Ovary (tissue), 10 donors: ENCODE measurements at places on chromosomes 5 and 9. TPM values are rescaled to one million over a fixed set of nuclear protein-coding genes. Genes with fewer than 3 reads are reported as not detected.

GRCh38 chr9:119009249-119009648, 360.0 kb downstream of the BRINP1 start:
- DNase-seq = no peak

- no peak for DNase-seq
These were observed 100.8 kb downstream of the CTNND2 start for GRCh38 chr5:11803436-11803835.

- DNase-seq = no peak
These were observed 255.1 kb downstream of the MAST4 start for GRCh38 chr5:66851306-66851705.

- no peak for DNase-seq
These were observed 121.2 kb downstream of the RAPGEF6 start for GRCh38 chr5:131513780-131514179.

DNA sequence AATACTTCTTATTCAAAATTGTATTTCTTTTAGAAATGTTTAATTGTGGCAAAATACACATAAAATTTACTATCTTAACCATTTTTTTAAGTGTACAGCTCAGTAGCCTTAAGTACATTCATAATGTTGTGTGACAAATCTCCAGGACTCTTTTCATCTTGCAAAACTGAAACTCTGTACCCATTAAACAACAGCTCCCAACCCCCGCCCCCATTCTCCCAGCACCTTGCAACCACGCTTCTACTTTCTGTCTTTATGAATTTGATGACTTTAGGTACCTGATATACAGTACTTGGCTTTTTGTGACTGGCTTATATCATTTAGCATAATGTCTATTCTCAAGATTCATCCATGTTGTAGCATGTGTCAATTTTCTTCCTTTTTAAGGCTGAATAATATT, 2.8 kb upstream of the IL5 start:
- no peak for DNase-seq

DNA sequence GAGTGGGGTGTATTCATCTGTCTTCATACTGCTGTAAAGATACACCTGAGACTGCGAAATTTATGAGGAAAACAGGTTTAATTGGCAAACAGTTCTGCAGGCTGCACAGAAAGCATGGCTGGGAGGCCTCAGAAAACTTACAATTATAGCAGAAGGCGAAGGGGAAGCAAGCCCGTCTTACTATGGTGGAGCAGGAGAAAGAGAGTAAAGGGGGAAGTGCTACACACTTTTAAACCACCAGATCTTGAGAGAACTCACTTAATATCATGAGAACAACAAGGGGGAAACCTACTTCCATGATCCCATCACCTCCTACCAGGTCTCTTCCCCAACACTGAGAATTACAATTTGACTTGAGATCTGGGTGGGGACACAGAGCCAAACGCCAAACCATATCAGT, 12.5 kb upstream of the NREP start:
- no peak for DNase-seq

- DNase-seq = no peak
These were observed 143.0 kb upstream of the ZNF608 start for GRCh38 chr5:124889486-124889825.

GRCh38 chr9:87502391-87503221, 4.9 kb downstream of the DAPK1 start:
- DNase-seq = no peak

DNA sequence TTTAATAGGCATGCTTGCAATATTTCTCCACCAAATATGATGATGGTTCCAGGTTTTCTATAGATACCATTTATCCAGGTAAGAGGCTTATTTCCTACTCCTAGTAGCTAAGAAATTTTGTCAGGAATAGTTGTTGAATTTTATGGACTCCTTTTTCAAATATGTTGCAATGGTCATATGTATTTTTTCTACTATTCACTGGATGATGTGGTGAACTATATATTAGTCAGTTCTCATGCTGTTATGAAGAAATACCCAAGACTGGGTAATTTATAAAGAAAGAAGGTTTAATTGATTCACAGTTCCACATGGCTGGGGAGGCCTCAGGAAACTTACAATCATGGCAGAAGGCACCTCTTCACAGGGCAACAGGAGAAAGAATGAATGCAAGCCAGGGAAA, 141.1 kb upstream of the NR3C1 start:
- DNase-seq = no peak

- DNase-seq = no peak
These were observed 362.6 kb downstream of the PTPRD start for GRCh38 chr9:10250219-10250618.

DNA sequence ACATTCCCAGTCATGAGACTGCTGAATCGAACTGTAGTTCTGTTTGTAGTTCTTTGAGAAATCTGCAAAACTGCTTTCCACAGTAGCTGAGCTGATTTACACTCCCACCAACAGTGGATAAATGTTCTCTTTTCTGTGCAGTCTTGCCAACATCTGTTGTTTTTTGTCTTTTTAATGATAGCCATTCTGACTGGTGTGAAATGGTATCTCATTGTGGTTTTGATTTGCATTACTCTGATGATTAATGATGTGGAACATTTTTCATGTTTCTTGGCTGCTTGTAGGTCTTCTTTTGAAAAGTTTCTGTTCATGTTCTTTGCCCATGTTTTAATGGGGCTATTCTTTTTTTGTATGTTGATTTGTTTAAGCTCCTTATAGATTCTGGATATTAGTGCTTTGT, 187.3 kb upstream of the TLE4 start:
- no peak for DNase-seq

DNA sequence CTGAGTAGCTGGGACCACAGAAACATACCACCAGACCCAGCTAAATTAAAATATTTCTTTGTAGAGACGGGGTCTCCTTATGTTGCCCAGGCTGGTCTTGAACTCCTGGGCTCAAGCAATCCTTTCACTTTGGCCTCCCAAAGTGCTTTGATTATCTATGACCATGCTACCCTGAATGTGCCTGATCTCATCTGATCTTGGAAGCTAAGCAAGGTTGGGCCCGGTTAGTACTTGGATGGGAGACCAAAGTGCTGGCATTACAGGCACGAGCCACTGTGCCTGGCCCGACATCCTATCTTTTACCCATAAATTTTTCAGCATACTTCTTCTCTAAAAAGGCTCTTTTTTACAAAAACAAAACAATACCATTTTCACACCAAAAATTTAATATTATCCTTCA, 137.0 kb upstream of the LRRTM2 start:
- no peak for DNase-seq

DNA sequence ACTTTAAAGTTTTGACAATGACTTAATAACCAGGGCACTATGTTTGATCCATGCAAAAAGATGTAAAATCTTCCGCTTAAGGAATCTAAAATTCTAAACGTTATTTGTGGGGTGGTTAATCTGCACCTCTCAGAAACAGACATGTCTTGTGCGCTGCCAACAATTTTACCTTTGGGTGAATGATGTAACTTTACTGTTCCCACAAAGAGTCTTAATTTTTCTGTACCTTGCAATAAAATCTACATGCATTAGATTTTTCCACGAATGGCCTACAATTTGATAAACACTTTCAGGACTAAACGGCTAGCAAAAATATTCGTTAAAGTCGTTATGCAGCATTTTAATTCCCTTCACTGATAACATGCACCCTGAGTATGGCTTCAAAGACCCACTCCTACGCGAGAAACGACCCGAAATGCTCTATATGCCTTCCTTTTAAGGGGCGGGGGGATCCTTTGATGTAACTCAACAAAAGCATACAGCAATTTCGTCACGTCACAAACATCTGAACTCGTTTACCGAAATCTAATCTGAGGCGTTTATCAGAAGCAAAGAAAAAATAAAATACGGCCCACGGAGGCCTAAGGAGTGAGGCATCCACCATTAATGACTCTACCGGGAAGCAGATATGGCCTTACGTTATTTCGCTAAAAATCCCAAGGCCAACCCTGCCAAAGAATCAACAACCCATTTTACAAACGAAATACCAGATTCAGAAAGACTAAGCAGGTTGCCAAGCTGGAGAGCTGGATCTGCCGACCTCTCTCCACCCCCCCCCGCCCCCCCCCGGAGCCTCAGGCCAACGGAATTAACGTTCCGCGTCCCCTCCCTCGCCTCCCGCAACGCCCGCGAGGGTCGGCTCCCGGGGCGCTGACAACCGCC, 621 bp downstream of the AK6 start:
- DNase-seq = no peak

TUSC1 gene
- 12.0 TPM for polyA plus RNA-seq

- DNase-seq = no peak
These were observed 23.6 kb upstream of the TEK start for GRCh38 chr9:27085456-27085855.

LCN15 gene
- polyA plus RNA-seq = not detected

GARIN3 gene
- not detected for polyA plus RNA-seq

CFAP90 gene
- polyA plus RNA-seq = 0.67 TPM

- DNase-seq = no peak
These were observed 8.2 kb downstream of the GNE start for GRCh38 chr9:36250079-36250478.

CAPSL gene
- polyA plus RNA-seq = not detected

GRCh38 chr9:114342755-114343440, 13.2 kb downstream of the ORM2 start:
- DNase-seq = no peak

DNA sequence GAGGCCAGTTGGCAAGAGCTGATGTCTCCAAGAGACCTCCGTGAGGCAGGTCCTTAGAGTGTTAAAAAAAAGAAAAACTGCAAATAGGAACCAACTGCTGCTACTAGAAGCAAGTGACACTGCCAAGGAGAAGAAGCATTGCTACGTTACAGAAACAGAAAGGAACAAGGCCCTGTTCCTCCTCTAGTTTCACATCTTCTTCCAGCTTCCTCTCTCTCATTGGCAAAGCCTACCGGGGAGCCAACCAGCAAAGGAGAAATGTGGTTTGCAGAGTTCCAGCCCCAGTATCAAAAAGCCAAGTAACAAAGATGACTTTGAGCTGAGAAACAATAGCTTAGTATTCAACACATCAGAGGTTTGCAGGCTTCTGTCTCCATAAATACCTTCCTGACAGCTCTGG, 145.9 kb downstream of the PRELID2 start:
- no peak for DNase-seq

DNA sequence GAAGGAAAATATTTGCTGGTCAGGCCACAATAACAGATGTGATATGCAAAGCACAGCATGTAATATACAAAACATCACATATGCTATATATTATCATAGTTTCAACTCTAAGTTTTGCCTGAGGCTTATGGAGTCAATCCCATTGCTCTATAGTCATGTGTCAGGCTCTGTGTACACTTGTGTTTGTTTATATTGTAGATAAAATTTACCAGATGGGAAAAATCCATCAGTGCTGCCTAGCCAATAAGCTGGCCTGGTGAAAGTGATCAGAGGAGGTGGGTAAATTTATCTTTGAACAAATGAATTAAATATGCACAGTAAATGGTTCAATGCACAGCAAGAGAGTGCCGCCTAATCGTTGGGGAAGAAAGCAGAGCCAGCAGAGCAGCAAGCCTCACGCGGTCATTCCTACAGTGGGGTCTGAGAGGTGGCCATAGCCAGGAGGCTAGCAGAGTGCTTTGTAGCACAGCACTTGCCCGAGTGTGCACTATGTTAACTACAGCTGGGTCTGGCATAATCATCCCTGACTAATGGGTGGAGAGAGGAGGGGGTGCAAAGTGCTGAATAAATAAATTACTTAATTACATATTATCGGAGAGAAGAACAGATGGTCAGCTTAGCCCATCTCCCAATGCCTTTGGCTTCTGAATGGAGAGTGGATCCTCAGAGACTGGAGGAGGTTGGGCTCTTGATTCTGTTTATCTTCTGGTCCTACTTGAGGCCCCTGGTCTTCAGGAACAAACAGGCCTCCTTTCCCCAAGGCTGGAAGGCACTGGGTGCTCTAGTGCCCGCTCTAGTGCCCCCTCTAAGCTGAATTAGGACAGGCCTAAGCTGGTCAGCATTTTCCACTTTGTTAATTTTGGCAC, 153.5 kb downstream of the MAT2B start:
- DNase-seq = no peak

- no peak for DNase-seq
These were observed 68.4 kb downstream of the SCAI start for GRCh38 chr9:125074976-125075375.

DNA sequence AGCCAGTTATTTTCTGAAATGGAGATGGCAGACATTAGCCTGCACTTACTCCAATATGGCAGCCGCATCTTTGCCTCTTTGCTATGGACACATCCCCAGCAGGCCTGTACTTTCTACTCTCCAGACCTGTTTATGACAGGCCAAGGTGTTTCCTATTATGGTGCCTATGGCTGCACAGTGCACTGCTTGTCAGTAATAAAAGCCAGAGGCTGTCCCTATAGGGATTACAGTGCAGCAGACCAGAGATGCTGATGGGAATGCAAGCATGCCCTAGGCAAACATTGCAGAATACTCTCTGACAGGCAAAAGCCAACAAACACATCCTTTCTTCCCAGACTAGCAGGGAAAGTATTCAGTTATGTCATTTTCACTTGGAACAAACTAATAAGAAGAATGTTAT, 442.9 kb downstream of the RAB3C start:
- no peak for DNase-seq

DNA sequence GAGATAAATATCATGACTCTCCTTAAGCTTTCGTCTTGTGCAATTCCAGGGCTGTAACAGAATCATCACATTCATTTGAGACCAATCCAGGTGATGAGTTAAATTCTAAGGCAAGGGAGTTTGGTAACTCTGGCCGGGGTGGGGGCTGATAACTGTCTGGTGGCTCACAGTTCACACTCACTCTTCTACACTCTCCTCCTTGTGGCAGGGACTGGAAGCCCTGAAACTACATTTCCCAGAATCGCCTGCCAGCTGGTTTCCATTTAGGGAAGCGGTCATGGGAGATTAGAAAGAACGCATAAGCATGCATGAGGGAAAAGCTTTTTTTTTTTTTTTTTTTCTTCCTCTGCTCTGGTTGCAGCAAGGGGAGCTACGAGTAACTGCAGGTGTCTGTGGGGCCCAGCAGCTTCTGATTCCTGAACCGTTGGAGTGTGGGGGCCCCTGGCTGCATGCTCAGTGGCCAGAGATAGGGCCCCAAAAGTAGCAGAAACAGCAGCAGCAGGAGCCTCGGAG, 154.8 kb upstream of the TBC1D2 start:
- no peak for DNase-seq

BTNL8 gene
- polyA plus RNA-seq = not detected

DNA sequence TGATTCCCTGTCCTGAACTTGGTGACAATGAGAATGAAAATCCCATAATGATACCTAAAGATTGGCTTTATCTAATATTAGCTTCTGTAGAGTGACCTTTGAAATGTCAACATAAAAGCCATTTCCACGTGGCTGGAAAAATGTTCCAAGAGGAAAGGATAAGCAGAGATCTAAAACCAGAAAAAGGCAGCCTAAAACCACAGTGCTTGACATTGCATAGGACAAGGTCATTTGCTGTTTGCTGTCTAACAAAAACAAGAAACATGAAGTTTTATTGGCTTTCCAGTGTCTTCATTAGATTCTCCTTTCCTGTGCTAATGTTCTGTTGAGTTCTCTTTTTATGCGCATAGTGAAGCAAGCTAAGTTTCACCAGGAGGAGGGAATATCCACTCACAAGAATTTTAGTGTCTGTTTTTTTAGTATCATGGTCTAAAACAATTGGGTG, 44.6 kb downstream of the CPEB4 start:
- no peak for DNase-seq
